ENCODE measurements at places on chromosomes 2 and 18. TPM values are rescaled to one million over a fixed set of nuclear protein-coding genes. Genes with fewer than 3 reads are reported as not detected.

Gene RNF125
- 5.1 TPM for total RNA-seq

Gene REG3A
- total RNA-seq: not detected

Gene DSG1
- 2.0 TPM for total RNA-seq

Gene CHAC2
- total RNA-seq: 3.2 TPM

Gene NPPC
- total RNA-seq: 7.2 TPM

Gene RBKS
- total RNA-seq: 3.3 TPM

Gene MBD1
- 60.7 TPM for total RNA-seq

Gene EFHD1
- 19.3 TPM for total RNA-seq

DNA sequence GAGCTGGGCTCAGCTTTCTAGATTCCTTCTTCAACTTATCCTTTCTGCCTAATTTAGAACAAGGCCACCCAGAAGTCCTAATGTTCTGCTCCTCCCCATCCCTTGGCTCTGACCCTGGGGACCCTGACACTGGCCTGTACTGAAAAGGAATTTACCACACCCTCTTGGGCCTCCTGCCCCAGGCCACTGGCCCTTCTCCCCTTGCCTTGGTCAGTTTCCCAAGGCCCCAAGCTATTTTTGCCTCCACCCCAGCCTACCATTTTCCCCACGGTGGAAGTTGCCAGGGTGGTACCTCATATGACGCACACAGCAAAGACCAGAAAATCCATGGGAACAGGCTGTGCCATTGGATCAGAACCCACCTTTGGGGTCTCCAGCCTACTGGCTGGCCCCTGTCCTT is 72.1 kb downstream of the ZBTB7C start:
- no peak for DNase-seq

- DNase-seq: no peak
Measured at GRCh38 chr2:1664076-1664605, 80.2 kb downstream of the PXDN start.

DNA sequence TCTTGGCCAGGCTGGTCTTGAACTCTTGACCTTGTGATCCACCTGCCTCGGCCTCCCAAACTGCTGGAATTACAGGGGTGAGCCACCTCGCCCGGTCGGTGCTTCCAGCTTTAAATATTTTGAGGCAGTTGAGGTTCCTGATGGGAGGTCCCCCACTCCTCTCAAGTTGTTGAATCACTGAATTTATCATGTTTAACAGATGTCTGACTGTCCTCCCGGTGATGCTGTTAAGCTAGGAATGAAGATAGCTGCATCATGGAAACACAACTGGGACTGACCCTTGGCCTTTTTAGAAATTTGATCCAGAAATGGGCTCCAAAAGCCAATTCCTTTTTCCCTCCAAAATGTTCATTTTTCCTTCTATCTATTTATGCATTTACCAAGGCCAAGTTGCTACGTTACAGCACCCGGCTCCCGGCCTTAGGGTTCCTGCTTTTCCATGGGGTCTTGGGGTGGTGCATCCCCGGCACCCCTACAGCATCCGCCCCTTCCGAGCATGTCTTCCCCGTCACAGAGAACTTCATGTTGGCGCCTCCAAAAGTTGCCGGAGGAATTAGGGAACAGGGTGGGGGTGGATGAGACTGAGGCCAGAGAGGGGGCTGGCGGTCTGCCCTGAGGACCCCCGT is 43.9 kb downstream of the PAX8 start:
- no peak for DNase-seq

DNA sequence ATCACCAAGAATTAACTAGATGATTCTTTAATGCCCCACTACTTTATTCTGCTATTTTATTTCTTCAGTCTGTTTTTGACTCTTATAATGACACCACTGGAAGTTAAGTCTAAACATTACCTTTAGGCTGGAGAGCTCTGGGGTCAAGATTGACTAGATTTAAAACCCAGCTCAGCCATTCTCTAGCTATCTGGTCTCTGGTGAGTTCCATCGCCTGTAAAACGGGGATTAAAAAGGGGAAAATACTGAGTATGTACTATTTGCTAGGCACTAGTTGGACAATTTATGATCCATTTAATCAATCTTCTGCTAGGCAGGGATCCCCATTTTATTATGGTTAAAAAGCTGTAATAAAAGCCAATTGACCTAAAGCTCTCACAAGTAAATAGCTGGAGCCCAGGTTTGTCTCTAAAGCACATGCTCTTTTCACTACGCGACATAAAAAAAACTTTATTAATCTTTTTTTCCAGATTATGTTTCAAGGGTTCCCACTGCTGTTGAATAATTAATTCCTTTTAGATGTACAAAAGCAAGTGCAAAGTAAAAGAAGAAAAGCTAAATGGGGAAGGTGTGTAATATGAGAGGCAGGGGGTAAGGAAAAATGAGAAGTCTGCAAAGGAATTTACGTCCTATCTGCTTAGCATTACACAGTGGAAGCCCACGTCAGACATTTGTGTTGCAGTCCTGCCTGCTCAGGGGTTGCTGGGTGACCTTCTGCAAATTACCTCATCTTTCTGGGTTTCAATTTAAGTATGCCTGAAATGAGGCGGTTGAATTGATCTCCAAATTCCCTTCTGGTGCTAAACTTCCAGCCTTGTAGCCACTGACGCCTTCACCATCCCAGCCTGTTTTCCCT is 918 bp upstream of the NABP1 start:
- DNase-seq: peak; percentile 32

GRCh38 chr2:5758346-5758745 is 66.2 kb downstream of the SOX11 start:
- no peak for DNase-seq

DNA sequence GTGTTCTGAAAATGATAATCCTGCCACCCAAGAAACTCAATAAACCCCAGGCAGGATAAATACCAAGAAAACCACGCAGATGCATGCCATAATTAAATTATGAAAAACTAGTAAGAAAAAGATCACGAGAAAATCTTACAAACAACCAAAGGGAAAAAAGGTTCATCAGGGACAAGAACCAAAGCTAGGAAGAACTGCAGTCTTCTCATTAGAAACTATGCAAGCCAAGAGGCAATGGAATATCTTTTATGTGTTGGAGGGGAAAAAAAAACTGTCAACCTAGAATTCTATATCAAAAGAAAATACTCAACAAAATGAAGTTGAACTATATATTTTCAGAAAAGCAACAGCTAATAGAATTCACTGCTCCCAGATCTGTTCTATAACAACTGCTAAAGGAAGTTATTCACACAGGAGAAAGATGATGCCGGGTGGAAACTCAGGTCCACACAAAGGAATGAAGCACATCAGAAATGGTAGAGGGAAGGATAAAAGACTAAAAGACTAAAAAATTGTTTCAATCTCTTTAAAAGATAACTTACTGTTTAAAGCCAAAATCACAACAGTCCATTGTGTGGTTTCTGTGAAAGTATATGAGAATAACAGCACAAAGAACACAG is 55.0 kb downstream of the NDUFA10 start:
- DNase-seq: no peak

GRCh38 chr18:55300936-55301531 is 287.0 kb downstream of the TCF4 start:
- no peak for DNase-seq

GRCh38 chr18:71329114-71329513 is 1040.3 kb downstream of the SOCS6 start:
- DNase-seq: no peak

- DNase-seq: no peak
Measured at GRCh38 chr2:118853651-118854291, 6.3 kb upstream of the EN1 start.

- DNase-seq: no peak
Measured at GRCh38 chr2:179021258-179021657, 28.7 kb downstream of the CCDC141 start.

DNA sequence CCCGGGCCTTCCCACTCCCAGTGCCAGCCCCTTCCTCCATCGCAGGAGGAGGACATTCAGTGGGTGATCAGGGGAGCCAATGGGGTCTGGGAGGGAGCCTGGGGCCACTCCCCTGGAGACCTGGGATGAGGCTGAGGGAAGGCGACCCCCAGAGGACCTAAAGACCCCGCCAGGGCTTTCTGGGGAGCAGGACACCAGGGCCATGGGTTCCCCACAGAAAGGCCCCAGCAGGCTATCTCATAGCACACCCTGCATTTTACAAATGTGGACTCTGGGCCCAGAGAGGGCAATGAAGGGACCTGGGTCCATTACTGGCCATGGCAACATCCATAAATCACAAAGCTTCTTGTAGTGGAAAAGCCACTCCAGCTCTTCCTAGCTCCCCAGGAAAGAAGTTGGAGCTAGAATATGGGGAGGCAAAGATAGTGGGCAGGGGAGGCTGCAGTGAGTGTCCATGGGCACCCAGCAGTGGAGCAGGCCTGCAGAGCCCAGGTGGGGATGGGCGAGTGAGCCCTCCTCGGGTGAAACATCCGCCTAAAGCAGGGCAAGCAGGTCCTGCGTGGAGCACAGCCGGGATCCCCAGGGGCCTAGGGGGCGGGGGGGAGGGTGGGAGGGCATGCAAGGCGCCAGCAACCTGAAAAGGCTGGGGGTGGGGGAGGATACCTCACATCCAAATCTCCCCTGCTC is 13.8 kb downstream of the CYP26B1 start:
- no peak for DNase-seq

DNA sequence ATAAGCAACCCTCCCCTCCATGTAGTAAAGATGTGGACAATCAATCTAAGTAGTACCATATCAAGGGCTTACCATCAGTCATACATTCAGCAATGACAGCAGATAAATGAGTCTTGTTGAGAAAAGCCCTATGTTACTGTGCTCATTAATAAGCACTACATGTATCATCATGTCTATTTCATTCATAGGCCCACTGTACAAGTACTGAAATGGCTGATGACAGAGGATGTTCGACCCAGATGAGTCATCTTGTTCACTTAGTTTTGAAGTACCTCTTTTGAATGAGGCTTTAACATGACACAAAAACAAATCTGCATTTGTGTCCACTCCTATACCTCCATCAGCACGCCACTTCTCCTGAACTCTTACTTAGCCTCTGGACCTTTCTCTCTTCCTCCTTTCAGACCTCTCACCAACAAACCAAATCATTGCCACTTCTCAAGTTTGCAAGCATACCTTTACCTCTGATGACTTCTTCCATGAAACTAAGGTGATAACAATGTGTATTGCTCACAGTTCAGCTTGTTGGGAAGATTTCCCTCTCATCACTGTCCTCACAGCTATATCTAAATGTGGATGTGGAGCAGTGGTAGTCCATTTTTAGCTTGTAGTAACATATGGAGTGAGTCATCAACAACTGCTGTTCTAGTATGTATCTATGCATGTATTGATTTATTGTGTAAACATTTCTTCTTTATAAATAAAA is 921.0 kb upstream of the SLC39A10 start:
- no peak for DNase-seq

DNA sequence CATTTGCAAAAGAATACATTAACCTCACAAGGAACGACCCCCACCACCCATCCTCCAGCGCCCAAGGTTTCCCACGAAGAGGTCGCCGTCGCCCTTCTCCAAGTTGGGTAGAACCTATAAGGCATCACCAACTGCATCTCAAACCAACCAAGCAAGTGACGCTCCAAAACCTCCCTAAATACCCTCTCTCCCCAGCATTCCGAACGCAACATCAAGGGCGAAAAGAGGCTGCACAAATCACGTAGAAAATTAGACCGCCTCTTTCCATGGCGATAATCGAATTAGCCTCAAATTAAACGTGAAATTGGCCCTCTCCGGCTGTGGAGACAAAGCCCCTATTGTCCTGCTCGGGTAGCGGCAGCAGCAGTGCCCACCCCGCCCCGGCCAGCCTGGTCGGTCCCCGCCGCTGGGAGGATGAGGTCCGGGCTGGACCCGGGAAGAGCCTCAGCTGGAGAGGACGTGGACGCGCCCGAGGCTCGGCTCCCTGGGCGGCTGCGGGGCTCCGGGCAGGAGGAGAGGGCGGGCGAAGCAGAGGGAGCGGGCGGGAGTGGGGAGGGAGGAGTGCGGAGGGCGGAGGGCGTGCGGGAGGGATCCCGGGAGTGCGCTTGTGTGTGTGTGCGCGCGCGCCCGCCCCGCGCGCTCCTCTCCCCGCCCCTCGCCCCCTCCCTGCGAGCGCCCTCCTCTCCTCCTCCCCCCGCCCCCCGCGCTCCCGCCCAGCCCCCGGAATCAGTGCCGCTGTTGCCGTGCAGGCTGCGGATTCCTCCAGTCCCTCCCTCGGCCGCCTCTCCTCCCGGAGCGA is at the start of gene SPTBN1:
Gene SPTBN1 (plus strand): TSS at position 765 of the 799 bp plus-strand sequence. CDS start 70,092 bp downstream, outside the sequence.
- peak; percentile 92 for DNase-seq

GRCh38 chr2:23221236-23221635 is 163.7 kb upstream of the KLHL29 start:
- DNase-seq: no peak

DNA sequence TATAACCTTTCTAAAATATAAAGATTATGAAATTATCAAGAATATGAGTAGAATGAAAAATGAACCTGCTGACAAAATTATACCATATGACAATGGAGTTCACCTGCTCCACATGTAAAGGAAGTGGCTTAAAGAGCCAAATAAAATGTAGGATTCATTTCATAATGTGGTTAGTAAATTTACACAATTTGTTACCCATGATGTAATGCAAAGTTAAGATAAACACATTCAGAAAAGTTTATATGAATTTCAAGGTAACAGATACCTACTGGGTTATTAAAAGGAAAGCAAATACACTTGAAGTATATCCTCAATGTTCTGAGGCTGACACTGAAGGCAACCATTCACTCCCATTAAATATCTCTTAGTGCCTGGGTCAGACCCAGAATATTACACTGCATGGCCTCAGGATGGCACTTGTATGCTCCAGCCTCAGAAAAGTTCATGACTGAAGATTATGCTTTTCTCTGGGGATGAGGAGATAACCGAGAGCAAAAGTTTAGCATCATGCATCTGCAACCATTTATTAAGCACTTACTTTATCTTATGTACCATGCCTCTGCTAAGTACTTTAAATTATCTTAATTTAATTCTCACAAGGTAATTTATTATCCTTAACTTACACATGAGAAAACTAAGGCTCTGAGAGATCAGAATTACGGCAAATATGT is 6.2 kb downstream of the STRN start:
- no peak for DNase-seq

GRCh38 chr2:86243950-86244733 is 44.9 kb downstream of the MRPL35 start:
- no peak for DNase-seq

GRCh38 chr18:31634331-31634713 is 42.6 kb downstream of the TTR start:
- no peak for DNase-seq

DNA sequence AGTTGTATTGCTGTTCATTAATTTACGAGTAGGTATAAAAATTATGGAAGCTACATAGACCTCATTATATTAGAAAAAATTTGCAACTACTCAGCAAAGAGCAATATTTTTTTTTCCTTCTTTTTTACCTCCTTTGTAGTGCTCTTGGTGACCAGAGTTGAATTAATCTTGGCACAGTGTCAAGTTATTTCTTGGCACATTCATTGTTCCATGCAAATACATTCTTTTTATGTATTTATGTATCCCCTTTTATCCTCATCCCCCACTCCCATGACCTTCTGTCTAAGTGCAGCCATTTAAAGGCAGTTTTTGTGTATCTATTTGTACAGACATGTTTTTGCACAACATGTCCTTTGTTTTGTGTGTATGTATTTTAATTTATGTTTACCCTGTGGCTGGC is 224.5 kb downstream of the CCDC102B start:
- DNase-seq: no peak

DNA sequence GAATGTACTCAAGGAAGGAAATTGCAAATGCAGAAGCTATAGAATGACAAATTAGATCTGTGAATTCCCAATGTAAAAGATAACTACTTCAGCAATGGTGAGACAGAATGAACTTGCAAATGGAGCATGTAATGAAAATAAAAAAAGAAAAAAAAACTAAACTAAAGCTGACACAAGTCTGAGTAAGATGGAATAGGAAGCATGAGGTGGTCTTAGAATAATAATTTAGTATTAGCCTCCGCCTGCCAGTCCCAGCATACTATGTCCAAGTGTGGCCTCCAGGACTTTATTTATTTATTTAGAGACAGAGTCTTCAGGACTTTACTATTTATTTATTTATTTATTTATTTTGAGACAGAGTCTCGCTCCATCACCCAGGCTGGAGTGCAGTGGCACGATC is 37.4 kb upstream of the SLC39A10 start:
- DNase-seq: no peak
